ENCODE measurements at places on chromosomes 5 and 9.

DNA sequence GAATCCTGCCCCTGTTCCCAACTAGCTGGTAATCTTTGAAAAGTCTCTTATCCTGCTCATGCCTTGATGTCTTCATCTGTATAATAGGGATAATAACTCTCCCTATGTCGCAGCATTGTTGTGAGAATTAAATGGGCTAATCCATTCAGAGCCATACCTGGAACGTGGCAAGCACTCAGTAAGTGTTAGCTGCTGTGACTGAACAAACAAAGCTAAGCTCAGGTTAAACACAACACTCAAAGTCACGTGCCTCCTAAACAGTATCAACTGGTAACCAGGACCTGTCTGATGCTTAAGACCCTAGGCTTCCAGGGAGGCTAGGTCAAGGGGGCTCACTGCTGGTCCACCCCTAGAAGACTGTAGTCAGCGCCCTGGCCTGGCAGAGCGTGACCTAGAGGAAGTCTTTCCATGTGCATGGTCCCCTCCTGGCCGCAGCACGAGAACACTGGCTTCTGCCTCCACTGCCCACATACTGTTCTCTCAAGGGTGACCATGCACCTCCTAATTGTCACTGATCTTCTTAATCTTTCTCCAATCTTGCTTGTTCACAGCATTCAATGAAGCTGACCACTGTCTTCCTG is 211.1 kb downstream of the TTLL11 start:
- no peak for DNase-seq

DNA sequence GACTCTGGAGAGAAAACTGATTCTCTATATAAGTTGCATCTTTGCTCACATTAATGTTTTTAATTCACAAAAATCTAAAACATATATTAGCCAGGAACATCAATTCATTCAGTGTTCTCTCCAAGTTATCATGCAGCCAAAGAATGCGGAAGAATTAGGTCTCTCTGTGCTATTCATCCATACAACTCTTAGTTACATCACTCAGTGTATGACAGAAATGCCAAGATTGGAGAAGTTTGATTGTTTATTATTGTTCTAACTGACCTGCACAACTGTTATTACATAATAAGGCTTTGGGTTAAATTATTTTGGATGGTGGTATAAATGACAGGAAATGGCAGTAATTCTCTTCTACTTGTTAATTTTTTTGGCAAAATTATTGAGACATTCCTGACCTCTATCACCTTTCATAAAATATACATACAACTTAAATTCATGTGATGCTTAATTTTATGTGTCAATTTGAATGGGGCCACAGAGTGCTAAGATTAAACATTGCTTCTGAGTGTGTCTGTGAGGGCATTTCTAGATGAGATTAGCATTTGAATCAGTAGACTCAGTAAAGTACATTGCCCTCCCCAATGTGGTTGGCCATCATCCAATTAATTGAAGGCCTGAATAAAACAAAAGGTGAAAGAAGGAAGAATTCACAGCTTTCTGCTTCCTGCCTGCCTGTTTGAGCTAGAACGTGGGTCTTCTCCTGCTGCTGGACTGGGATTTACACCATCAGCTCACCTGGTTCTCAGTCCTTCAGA is 70.2 kb downstream of the NR2F1-AS1 start:
- DNase-seq, result no peak

DNA sequence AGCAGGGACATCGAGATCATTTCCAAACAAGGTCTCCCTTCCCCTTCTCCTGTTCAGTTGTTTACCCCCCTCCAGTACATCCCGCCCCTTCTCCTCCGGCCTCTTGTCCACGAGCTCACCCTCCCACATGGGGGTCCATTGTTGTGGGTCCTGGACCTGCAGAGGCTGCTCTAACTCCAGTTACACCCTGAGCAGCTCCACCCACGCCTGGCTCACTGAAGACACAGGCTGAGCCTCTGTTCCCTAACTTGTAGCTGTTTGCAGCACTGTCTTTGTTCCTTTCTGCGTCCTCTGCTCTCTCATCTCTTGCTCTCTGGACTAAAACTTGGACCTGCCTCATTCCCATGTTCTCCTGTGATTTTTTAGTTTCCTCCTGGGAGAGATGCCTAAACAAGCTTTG is 377.5 kb downstream of the MED10 start:
- DNase-seq, result no peak

DNA sequence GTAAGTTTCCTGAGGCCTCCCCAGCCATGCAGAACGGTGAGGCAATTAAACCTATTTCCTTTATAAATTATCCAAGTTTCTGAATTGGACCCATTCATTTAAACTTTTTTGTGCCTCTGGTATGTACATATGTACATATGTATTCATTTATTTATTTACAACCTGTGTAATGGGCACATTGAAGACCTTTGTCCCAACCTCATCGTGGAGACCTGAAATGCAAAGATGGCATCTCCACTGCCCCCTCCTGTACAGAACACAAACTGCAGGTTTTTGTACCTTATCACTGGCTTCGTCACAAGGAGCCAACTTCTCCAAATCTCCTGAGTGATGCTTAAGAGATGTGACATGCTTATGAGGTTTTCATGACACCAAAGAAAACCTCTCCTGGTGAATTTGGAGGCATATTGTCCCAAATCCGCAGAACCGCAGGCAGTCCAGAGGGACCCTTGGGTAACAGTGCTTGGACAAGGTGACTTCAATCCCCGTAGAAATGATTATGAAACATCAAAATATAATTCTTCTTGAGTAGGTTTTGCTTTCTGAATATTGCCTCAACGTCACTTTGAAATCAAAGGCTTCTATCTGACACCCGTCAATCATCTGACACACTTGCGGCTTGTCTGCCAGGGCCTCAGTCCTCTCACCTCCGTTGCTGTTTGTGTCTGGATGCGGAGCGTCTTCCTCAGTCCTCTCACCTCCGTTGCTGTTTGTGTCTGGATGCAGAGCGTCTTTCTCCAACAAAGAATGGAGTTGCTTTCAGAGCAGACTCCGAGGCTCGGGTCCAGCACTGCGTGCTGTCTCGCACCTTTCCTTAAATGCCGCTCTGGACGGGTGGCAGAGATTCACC is 135.0 kb upstream of the IRX4 start:
- DNase-seq, result no peak

All from fibroblast of skin of left biceps (primary cell).